ENCODE measurements at places on chromosomes 1 and 21.

DNA sequence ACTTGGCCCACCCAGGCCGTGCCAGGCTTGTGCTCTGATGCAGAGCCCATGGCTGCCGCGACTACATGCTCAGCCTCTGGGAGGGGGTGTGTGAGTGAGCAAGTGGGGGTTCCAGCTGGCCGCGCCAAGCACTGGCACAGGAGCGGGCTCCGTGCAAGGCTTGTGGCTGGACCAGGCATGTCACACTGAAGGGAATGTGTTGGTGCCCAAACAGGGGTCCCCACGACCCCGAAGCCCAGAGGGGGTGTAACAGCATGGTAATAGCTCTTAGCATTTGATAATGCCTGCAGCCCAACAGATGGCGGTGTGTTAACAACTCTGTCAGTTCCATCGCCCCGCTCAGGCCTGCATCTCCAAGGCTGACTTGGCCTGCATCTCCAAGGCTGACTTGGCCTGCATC, 38.3 kb upstream of the CD46 start:
- no peak for DNase-seq

DNA sequence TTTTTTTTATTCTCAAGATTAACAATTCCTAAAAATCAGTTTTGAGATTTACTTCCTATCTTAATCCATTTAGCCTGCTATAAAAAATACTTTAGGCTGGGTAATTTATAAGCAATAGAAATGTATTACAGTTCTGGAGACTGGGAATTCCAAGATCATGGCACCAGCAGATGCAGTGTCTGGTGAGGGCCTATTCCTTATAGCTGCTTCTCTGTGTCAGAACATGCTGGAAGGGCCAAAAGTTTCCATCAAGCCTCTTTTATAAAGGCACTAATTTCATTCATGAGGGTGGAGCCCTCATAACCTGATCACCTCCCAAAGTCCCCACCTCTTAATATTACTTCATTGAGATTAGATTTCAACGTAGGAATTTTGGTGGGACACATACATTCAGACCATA, 41.7 kb downstream of the RNF2 start:
- no peak for DNase-seq

- no peak for DNase-seq
These were observed 29.0 kb downstream of the ZSWIM5 start for GRCh38 chr1:45177452-45177851.

- no peak for DNase-seq
These were observed 545.9 kb downstream of the PLPP3 start for GRCh38 chr1:56033321-56034037.

- no peak for DNase-seq
These were observed 196.1 kb upstream of the CAMK1G start for GRCh38 chr1:209387271-209387968.

GRCh38 chr1:221098471-221099405, 219.5 kb downstream of the HLX start:
- no peak for DNase-seq

GRCh38 chr1:32500387-32501209, 35.7 kb downstream of the ZBTB8B start:
- DNase-seq: peak; percentile 17

DNA sequence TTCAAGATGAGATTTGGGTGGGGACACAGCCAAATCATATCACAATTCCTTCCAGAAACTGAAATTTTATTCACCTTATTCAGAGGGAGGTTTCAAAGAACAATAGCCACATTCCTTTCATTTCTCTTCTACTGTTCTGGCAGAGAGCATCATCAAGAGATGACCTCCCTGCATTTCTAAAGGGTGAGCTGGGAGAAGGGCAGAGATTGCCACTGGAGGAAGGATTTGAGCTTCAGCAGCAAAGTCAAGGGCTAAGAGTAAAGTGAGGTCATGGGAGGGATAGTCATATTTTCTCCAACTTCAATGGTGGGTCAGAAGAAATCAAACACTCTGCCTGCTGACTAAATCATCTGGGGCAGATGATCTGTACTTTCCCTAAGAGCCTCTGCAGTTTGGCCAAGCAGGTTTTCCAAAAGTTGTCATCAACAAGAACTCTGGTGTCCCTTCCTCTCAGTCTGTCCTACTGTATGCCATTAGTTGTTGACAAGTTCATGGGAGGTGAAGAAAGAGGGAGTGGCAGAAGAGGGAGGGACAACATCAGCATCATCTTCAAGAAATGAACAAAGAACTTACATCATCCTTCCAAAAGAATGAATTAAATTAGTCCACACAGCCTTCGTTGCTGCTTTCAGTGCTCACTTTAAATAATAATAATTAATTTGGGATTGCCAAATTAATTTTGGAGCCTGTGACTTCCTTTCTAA, 298.3 kb downstream of the ASTN1 start:
- DNase-seq: no peak
